ENCODE measurements at places on chromosomes 5 and 9. TPM values are rescaled to one million over a fixed set of nuclear protein-coding genes. Genes with fewer than 3 reads are reported as not detected.

GRCh38 chr5:65332591-65332990 is 149.1 kb downstream of the ADAMTS6 start:
- no peak for DNase-seq

GRCh38 chr5:83034036-83034435 is 43.2 kb downstream of the TMEM167A start:
- no peak for DNase-seq

DNA sequence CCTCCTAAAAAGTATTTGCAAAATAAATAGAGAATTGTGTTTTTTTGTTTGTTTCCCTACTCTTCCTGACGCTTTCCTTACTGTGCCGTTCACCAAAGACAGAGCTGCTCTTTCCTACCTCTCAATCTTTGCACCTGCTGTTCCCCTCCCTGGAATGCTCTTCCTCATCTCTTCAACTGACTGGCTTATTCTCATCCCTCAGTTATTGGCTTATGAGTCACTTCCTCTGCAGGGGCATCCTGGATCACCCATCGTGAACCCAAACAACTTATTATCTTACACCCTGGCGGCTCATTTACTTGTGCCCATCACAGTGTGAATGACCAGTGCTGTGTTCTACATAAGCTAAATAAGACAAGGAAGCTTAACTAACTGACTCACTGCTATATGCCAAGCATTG is 36.1 kb upstream of the CCNG1 start:
- no peak for DNase-seq

GRCh38 chr5:17426104-17426749 is 71.8 kb upstream of the TAF11L2 start:
- no peak for DNase-seq

DNA sequence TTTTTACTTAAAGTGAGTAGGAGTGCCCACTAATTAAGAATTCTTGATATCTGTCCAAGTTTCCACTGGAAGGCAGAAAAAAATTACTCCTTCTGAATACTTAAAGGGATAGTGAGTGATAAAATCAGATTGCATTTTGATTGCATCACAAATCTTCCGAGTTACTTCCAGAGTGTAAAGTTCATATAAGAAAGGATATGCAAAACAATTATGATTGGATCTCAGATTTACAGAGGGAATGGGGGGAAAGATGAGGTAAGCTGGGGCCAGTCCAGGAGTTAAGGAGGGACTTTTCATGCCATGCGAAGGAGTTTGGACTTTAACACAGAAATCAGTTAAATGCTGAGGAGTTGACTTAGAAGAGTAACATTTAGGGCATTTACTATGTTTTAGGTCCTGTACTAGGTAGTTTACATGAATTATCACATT is 9.3 kb upstream of the RNF145 start:
- no peak for DNase-seq

- no peak for DNase-seq
Measured at GRCh38 chr5:154826-155225, 36.5 kb upstream of the LRRC14B start.

The PCDHGA10 gene
- 1.9 TPM for total RNA-seq

Data from B cell (primary cell).